Cerebellar cortex (tissue), 1 donor: ENCODE measurements at places on chromosomes 3 and 15.

- peak; percentile 44 for DNase-seq
Measured at GRCh38 chr3:157572559-157573270, 69.5 kb upstream of the VEPH1 start.

- peak; percentile 71 for DNase-seq
Measured at GRCh38 chr3:126355777-126356372, 1.3 kb downstream of the KLF15 start.

DNA sequence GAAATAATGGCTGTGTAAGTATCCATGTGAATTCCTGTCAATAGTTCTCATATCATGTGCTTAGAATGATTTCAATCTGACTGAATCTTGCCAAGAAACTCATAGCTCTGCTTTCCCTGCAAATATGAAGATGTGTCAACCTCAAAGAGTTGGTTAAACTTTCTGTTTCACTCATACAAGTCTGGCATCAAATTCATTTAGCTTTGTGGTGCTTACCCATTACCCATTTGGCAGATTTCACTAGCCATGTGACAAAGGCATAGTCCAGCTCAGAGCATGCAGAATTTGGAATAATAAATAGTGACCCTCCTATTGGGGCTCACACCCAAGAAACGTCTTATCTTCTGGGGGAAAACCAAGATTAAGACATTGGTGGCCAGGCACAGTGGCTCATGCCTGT, 256.6 kb upstream of the TPRG1 start:
- DNase-seq, result no peak

- DNase-seq, result no peak
Measured at GRCh38 chr3:104908761-104909160, 457.9 kb upstream of the ALCAM start.

DNA sequence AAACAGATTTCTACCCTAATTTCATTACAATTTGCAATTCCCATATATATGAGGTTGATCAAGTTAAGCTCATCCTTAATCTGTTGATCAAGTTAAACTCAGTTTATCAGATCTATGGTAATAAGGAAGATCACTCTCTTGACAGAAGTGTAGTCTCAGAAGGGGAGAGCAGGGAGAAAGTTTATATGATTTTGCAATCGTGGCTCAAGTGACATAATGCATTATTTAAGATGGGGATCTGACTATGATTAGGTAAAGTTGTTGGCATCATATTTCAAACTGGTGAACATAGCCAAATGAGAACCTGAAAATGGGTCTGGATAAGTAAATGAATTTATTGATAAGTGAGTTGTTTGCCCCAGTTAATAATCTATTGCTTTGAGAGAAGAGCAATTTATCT, 995.3 kb downstream of the OTOL1 start:
- no peak for DNase-seq

DNA sequence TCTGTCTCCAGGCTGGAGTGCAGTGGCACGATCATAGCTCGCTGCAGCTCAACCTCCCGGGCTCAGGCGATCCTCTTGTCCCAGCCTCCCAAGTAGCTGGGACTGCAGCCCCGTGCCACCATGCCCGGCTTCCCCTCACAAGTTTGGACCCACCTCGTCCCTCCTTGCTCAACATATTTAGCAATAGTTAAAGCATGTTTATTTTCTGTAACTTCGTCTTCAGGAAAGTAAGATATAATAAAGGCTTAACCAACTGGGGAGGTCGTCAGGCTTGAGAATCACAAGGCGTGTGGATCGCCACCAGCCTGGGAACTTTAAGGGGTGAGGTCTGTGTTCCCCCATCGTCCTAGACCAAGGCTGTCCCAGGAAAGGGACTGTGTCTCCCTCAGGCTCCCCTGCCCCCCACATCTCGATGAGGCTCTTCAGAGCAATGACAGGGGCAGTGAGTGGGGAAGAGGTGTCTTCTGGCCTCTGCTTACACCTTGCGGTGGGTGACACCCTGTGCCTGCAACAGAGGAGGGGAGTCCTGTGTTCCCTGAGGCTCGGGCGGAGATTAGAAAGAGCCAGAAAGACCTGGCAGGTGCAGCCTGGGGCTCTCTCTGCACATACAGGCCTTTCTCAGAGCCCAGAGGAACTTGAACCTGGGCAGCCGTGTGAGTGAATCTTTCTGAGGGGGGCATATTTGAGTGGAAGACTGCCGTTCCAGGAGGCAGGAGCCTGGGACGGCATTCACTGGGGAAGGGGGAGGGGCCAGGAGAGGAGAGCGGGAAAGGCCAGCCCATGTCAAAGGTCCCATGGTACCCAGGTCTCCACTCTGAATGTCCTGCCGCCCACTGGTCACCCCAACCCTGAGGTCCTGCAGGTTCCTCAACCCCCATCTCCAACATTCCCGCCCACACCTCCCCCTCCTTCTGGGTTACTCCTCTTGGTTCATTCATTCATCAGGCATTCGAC, 152.3 kb downstream of the SMAD6 start:
- DNase-seq, result peak; percentile 24

DNA sequence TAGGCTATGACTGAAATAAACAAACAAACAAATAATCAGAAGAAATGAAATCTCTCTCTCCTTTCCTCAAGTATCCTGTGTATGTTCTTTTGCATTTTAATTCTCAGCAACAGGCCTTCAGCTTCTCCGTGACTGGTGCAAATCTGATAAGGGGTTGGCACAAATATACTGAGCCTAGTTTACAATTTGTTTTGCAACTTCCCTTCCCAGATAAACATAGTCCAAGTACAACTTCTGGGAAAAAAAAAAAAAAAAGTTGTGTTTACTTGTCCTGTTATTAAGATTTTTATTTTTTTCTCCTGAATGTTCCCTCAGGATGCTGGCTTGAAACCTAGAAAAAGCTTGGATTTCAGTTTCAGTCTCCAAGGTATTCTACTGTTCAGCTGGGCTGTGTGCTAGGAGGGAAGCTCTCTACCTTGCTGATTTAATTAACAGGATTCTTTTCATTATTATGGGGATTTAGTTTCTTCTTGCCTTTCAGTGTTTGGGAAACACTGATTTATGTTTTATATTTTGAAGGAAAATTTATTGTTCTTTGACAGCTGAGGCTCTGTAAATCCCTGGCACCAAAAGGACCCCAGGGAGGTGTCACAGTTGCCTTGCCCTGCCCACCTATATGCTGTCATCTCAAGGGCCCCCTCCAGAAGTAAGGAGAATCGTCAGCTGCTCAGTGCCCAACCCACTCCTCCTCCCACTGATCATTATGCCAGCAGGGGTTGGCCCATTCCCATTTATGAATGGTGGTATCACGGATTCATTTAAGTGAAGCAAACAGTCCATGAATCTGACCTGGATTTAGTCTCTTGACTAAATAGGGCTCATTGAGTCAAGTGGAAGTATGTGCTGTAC, 185.2 kb downstream of the MEIS2 start:
- DNase-seq, result no peak

DNA sequence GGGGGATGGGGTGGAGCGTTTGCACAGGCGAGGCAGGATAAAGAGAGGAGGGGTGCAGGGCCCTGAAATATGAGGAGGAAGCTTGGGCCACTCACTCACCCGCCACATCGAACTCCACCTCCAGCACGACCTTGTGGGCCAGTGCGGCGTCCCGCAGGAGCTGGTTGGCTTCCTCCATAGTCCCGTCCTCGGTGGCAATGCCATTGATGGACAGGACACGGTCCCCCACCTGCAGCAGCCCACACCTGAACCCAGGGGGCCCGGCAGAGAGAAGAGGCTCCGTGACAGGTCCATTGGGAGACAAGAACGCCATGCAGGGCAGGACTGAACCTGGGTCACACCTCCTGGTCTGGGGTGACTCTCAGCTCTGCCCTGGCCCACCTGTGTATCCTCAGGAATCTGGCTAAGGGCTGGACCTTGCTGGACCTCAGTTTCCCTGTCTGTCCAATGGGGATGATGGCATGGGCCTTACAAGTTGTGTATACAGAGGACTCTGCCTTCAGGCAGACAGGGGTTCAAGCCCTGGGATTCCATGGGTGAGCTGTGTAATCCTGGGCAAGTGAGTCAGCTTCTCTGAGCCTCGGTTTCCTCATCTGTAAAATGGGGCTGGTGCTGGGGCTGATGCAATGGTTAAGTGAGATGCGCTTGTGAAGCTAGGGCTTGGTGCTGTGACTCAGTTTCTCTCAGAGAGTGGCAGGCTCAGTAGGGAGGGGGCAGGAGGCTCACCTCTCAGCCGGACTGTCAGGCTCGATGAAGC, 26.4 kb downstream of the GRIP2 start:
- no peak for DNase-seq

GRCh38 chr3:70309591-70309990, 2.8 kb downstream of the MDFIC2 start:
- no peak for DNase-seq

- peak; percentile 52 for DNase-seq
Measured at GRCh38 chr3:58307639-58308215, 1.4 kb downstream of the HTD2 start.

DNA sequence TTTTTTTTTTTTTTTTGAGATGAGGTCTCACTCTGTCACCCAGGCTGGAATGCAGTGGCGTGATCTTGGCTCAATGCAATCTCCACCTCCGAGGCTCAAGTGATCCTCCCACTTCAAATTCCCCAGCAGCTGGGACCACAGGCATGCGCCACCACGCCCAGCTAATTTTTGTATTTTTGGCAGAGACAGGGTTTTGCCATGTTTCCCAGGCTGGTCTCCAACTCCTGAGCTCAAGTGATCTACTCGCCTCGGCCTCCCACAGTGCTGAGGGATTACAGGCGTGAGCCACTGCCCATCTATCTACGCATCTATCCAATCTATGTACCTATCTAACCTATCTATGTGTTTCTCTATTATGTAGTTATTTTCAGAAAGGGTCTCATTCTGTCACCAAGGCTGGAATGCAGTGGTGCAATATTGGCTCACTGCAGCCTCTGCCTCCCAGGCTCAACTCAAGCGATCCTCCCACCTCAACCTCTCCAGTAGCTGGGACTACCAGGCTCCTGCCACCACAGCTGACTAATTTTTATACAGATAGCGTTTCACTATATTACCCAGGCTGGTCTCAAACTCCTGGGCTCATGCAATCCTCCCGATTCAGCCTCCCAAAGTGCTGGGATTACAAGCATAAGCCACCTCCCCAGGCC, 20.2 kb upstream of the GPX1 start:
- DNase-seq, result peak; percentile 21

GRCh38 chr15:77023576-77024272, 28.8 kb downstream of the PSTPIP1 start:
- DNase-seq, result no peak

GRCh38 chr3:69032142-69032541, 18.7 kb upstream of the EOGT start:
- DNase-seq, result no peak

DNA sequence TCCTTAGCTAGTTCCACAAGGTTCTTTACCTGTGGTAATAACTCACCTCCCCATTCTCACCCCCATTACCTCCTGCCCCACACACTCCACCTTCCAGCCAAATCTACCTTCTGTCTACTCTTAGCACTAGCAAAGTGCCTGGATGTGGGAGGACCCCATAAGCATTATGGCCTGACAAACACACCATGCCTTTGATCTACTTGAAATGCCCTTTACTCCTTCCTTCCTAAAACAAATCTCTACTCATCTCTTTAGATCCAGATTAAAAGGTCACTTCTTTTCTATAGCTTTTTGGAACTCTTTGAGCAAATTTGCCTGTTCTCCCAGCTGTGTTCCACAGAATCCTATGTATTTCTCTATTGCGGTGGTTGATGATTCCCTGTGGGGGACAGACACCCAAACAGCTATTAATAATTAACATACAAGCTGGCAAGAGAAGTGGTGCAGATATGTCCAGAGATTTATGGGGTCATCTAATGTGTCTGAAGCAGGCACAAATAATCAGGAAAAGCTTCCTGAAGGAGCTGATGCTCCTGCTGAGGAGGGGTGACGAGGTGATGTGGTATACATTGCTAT, 34.0 kb downstream of the DGKG start:
- DNase-seq, result no peak

DNA sequence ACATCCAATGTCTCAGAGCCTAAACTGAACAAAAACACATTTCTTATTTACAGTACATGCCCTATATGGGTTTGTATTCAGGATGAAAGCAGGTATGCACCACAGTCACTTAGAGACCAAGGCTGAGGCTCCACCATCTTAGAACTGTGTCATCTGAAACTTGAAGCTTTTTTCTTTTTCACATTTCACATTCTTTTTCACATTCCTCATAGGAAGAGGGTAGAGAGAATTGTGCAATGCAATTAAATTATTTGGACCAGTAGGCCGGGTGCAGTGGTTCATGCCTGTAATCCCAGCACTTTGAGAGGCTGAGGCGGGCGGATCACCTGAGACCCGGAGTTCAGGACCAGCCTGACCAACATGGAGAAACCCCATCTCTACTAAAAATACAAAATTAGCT, 591.0 kb downstream of the MECOM start:
- DNase-seq, result no peak

DNA sequence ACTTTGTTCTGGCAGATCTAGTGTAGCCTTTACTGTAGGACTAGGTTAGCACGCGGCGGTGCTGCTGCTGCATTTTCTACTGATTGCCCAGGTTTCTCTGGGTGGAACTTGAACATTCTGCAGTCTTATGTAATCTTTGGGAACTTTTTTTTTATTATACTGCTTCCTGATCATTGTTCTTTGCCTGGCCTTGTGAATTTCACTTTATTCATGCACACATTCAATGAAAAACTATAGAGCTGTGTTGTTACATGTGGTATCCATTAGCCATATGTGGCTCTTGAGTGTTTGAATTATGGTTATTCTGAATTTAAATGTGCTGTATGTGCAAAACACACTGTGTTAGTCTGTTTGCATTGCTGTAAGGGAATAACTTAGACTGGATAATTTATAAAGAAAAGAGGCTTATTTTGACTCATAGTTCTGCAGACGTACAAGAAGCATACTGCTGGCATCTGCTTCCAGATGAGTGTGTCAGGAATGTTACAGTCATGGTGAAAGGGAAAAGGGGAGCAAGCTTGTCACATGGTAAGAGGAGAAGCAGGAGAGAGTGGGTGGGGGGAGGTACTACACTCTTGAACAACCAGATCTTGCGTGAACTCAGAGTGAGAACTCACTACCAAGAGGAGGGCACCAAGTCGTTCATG, 26.5 kb downstream of the MEF2A start:
- DNase-seq, result no peak

DNA sequence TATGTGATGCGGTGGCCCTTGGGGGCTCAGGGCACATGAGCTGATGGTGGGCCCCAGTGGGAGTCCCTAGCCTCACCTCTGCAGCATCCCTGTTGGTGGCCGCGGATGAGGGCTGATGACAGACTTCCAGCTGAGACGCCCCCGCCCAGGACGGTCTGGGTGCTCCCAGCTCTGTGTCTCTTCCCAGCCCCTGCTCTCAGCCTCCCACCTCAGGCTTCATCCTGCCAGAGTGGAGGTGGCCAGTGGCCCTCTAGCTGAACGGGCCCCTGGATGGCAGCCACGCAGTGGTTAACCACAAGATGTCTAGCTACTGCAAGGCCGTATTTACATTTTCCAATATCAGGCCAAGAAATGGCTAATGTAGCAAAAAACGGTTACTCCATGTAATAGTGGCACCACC, 205.3 kb upstream of the LINGO1 start:
- no peak for DNase-seq

GRCh38 chr3:172846706-172847105, 96.2 kb downstream of the ECT2 start:
- DNase-seq, result no peak

DNA sequence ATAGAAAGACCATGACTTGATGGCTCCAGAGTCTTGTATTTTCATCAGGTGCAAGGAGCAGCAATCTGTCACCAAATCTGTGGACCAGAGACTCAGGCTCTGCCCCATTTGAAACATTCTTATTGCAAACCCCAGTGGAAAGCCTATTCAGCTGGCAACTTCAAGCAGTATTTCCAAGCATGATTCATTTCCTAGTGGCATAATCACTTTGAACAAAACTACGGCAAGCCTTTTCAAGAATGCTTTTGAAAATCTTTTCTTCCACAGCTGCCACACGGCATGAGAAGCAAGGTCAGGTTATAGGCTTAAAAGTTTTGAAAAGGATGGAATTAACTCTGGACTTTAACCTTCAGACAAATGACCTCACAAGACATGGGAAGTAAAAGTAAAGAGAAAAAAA, 122.0 kb upstream of the BFSP2 start:
- no peak for DNase-seq
